ENCODE measurements at places on chromosomes 6 and 20.

DNA sequence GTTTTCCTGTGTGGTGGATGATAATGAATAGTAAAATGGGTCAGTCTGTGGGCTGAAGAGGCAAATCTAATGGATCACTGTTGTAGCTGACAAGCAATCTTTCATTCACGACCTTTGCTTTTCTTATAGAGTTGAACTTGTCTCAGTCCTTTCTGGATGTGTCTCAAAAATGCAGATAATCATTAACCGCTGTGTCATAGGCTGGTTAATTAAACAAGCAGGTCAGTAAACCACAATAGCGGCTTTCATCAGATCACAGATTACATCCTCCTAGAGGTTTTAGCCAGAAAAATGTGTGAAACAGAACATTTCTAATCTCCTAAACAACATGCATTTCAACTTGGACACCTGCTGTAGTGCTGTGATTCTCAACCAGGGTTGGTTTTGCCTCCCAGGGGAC lies 2.5 kb upstream of the METTL24 start:
- DNase-seq = no peak

GRCh38 chr20:37421060-37421905 lies 75.3 kb downstream of the SRC start:
- no peak for DNase-seq

GRCh38 chr6:157753291-157753690 lies 69.8 kb upstream of the SNX9 start:
- no peak for DNase-seq

GRCh38 chr6:81575442-81575841 lies 177.0 kb downstream of the TENT5A start:
- no peak for DNase-seq
